ENCODE measurements at places on chromosomes 12 and 14.
A peak's percentile ranks its signal among the peaks of the same experiment; 100 is the strongest.

DNA sequence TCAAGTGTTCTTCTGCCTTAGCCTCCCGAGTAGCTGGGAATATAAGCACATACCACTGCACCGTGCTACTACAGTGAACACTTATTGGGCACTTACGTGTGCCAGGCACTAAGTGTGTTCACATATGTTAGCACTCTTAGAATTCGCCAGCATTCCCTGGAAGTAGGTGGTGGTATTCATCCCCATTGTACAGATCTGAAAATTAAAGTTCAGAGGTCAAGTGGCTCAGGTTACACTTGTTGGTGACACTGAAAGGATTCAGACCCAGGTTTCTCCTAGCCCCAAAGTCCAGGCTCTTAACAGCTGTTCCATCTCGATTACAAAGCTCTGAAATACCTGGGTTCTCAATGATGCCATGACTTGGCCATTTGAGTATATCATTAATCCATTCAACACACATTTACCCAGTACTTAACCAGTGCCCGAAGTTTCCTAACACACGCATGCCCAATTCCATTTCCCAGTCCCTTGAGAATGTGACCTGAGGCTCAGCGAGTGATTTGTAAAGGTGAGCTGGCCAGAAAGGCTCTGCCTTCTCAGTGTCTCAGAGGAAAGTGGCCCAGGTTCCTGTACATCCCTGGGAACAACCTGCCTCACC, 4.8 kb downstream of the MVK start:
- DNase-seq: no peak

- no peak for DNase-seq
These were observed 390.6 kb downstream of the KCNH5 start for GRCh38 chr14:62654641-62655040.

- DNase-seq: no peak
These were observed 319 bp downstream of the GALNT6 start for GRCh38 chr12:51390891-51391282.

DNA sequence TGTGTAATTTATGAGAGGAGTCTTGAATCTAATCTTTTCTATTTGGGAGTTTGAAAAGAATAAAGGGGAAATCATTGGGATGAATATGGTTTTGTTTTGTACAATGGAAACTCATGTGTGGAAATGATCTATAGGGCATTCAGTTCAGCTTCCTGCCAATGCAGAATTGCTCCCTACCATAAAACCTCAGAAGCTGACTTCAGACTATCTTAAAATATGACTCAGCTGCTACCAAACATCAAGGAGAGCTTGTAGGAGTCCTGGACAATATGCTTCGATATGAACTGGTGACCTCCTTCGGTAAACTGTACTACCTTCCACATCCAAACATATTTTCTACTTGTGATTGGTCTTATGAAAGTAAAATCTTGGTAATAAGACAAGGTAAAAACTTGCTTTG, 160.6 kb downstream of the CAPZA3 start:
- no peak for DNase-seq

GRCh38 chr12:38102197-38102596, 214.4 kb upstream of the ALG10B start:
- no peak for DNase-seq

- DNase-seq: no peak
These were observed 58.1 kb downstream of the HSP90AA1 start for GRCh38 chr14:102028733-102029132.

- peak; percentile 56 for DNase-seq
These were observed 110.0 kb downstream of the CCDC60 start for GRCh38 chr12:119444462-119445044.

- DNase-seq: no peak
These were observed 273.9 kb downstream of the TRHDE start for GRCh38 chr12:72546106-72546505.

GRCh38 chr12:108231909-108232434, 102.9 kb downstream of the WSCD2 start:
- DNase-seq: no peak

DNA sequence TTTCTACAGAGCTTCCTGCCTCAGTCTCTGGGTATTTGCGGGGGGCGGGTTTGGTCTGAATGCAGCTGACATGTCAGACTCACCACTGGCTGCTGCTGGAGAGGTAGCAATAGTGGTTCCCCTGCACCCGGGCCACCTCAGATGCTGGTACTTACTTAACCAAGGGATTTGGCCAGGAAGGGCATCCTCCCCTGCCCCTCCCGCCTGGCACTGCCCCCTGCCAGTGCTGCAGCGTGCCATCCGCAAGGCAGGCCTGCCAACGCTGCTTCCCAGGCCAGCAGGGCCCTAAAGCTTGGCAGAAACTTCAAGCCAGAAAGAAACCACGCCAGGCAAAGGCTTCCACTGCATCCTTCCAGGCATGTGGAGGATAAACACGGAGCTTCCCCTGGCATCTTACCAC, 22.1 kb downstream of the RAB35 start:
- no peak for DNase-seq

GRCh38 chr12:132444957-132445883, 44.7 kb upstream of the FBRSL1 start:
- DNase-seq: peak; percentile 90

DNA sequence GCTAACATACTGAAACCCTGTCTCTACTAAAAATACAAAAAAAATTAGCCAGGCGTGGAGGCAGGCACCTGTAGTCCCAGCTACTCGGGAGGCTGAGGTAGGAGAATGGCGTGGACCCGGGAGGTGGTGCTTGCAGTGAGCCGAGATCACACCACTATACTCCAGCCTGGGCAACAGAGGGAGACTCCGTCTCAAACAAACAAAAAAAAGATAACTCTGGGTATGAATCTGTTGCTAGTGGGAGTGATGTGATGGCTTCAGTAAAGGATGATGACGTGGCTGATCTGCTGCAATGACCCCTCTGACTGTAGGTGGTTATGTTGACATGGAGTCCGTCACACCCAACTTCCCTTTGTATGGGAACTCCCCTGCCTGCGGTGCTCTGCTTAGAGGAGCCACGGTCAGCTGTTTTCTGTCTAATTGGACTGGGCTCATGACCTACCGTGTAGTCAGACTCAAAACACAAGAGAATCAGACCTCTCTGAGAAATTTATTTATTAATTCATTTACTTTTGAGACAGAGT, 59.1 kb upstream of the MED13L start:
- peak; percentile 22 for DNase-seq

- DNase-seq: no peak
These were observed 52.6 kb upstream of the VPS33A start for GRCh38 chr12:122318607-122319605.

GRCh38 chr14:79051742-79052141, 881.6 kb downstream of the NRXN3 start:
- no peak for DNase-seq

- DNase-seq: no peak
These were observed 222.6 kb downstream of the ADAMTS20 start for GRCh38 chr12:43329375-43329774.

DNA sequence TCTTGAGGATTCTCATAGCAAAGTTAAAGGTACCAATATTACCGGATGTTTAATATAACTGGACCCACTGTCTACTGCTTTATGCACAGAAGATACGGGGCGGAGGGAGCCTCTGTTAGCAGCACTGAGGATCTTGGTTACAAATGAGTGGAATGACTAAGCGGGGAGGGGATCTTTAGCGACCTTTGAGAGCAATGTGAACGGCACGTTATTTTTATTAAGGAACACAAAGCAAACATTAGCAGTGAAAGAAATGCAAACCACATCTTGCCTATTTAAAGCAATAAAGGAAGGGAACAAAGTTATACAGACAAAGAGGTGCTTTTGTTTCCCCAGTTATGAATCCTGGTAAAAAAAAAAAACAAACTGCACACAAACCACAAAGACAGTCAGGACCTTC, 27.1 kb upstream of the PRMT8 start:
- no peak for DNase-seq

DNA sequence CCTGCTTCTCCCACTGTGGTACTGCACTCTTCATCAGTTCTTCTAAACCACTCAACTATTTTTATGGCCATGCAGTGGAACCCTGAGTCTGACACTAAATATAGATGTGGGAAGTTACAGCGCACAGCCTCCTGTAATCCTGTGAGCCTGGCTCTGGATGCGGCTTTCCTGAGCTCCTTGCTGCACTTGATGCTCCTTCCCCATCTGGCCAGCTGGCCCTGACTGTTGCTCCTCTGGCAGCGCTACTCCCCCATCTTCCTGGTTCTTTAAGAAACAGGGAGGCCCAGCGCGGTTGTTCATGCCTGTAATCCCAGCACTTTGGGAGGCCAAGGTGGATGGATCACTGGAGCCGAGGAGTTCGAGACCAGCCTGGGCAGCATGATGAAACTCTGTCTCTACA, 24.6 kb downstream of the IQSEC3 start:
- no peak for DNase-seq

DNA sequence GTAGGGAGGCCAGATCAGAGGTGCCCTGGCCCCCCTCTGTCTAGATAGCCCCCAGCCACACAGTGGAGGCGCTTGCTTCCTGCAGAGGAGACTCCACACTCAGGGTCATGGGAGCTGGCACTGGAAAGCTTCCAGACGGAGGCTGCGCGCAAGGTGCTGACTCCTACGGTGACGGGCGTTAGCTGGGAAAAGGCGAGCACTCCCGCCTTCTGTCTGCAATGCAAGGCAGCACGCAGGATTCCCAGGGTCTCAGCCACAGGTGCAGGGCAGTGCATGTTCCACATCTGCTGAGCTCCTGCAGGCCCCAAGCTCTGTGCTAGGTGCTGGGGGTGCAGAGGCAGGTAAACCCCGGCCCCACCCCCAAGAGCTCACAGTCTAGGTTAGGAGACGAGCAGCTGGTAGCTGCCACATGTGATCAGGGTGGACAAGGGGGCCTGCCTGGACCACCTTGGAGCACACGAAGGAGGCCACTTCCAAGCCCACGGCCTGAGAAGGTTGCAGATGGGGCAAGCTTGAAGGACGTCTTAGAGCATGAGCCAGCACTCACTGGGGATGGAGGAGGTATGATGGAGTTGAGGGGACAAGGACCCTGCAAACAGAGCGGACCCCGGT, 310.9 kb upstream of the DIO3 start:
- no peak for DNase-seq

GRCh38 chr12:123099560-123100192, 51.2 kb downstream of the PITPNM2 start:
- DNase-seq: no peak

DNA sequence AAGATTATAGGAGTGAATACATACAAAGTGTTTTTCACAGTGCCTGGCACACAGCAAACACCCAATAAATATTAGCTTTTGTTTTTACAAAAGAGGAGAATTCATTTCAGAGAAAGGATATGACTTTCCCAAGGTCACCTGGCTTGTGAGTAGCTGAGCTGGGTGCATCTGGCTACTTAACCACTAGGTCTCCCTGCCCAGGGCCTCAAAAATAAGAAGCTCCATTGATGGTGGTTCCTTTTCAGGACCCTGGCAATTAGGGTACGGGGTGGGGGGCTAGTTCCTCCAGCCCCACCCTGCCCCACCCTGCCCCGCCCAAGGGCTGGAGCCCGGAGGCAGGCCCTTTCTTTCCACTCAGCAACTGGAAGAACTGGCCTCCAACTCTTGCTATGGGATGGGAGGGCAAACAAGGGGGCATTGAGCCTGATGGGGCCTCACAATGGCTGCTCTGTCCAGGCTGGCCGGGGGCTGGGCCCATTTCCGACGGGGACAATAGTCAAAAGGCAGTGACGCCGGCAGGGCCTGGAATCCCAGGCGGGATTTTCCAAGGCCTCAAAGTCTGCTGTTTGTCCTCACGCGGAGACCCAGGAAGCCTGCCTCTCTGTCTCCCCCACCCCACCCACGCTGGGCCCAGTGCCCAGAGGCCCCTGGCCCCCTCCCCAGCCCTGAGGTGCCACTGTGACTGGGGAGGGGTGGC, 8.2 kb upstream of the ATG101 start:
- no peak for DNase-seq

DNA sequence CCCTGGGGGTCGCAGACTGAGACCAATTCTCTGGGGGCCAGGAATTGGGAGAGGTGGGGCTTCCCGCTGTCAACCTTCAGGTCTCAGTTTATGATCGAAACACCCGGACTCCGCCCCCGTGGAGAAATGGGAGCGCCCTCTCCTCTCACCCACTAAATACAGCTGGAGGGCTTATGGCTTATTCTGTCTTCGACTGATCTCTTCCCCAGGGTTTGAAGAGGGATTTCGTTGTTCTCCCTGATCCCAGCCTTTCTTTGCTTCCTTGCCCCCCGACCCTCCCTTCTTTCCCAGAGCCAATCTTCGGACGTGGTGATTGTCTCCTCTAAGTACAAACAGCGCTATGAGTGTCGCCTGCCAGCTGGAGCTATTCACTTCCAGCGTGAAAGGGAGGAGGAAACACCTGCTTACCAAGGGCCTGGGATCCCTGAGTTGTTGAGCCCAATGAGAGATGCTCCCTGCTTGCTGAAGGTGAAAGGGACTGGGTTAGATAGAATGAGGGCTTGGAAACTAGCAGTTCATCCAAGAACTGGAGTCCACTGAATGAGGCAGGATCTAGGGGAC, 607 bp downstream of the OS9 start:
- DNase-seq: peak; percentile 11

- DNase-seq: no peak
These were observed 769 bp downstream of the EXOC3L4 start for GRCh38 chr14:103095210-103095778.

DNA sequence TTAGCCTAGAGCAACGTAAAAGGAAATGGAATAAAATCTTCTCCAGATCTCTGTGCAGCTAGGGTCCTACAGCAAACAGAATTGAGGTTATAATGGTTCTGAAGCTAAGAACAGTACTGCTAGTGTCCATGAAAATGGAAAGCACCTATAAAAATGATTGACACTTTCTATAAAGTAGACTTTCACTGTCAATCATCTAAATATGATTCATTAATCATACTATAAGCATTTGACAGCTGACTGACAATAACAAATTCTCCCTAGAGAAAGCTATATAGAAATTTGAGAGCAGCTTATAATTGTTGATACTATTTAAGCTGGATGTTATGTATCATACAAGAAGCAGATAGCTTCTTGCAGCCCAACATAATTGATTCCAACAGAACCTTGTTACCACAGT, 80.9 kb downstream of the PDZRN4 start:
- no peak for DNase-seq

DNA sequence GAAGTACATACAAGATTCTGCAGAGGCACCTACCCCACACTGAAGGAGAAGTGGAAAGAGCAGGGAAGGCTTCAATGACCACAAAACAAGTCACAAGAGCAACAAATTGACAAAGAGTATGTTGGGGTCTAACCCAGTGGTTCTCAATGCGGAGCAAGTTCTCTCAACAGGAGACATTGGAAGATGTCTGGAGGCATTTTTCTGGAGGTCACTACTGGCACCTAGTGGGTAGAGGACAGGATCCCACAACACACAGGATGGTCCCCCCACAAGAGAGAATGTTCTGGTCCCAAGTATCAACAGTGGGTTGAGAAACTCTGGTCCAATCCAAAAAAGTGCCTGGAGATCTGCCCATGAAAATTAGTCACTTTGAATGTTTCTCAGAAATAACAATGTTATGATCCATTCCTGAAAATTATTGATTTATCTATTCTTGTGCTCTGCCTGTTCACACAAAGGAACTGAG, 3.4 kb downstream of the SSH1 start:
- DNase-seq: peak; percentile 15

GRCh38 chr12:131415781-131416180, 295.1 kb upstream of the SFSWAP start:
- peak; percentile 9 for DNase-seq

Data from activated CD4-positive, alpha-beta T cell treated with anti-CD3 and anti-CD28 coated beads, Interleukin-2, amount 50 U/mL, for 16 hours (primary cell).